ENCODE measurements at places on chromosomes 12 and 14.
A peak's percentile ranks its signal among the peaks of the same experiment; 100 is the strongest.

GRCh38 chr14:51538973-51539372 lies 112.7 kb upstream of the FRMD6 start:
- no peak for DNase-seq

GRCh38 chr12:89977405-89978085 lies 268.9 kb upstream of the ATP2B1 start:
- DNase-seq = no peak

DNA sequence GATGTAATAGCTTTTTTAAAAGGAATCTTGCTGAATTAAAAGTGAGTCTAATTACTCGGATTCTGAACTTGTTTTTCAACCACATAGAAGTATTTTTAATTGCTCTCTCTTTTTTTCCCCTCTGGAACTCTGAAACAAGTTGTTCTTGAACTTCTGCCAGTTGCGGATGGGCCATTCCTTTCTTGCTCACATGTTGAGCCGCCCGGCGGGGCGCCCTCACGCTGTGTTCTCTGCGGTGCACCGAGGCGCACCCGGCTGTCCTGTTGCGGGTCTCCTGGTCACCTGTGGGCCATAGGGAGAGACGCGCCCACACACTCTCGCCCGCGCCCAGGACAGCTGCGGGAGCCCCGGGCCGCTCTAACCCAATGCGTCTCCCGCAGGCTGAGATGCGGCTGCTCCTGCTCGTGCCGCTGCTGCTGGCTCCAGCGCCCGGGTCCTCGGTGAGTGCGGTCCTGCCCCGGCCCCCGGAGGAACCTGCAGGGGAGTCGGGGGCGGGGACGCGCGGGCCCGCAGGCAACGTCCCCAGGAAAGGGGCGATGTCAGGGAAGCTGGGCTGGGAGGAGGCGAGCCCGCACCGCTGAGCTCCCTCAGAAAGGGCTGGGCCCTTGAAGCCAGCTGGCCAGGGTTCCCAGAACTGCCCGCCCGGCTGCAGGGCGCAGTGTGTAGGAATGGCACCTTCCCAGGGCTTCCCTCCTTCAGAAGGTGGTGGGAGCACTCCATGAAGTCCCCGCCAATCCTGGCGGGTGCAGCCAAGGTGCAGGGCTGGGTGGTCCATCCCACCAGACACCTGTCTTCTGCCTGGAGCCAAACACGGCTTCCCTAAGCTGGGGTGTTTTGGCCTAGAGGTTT lies 2.3 kb downstream of the PAPLN start:
- peak; percentile 54 for DNase-seq

- DNase-seq = no peak
Measured at GRCh38 chr12:130825771-130826150, 13.3 kb downstream of the STX2 start.

- DNase-seq = no peak
Measured at GRCh38 chr14:65320661-65321308, 91.7 kb upstream of the FUT8 start.

DNA sequence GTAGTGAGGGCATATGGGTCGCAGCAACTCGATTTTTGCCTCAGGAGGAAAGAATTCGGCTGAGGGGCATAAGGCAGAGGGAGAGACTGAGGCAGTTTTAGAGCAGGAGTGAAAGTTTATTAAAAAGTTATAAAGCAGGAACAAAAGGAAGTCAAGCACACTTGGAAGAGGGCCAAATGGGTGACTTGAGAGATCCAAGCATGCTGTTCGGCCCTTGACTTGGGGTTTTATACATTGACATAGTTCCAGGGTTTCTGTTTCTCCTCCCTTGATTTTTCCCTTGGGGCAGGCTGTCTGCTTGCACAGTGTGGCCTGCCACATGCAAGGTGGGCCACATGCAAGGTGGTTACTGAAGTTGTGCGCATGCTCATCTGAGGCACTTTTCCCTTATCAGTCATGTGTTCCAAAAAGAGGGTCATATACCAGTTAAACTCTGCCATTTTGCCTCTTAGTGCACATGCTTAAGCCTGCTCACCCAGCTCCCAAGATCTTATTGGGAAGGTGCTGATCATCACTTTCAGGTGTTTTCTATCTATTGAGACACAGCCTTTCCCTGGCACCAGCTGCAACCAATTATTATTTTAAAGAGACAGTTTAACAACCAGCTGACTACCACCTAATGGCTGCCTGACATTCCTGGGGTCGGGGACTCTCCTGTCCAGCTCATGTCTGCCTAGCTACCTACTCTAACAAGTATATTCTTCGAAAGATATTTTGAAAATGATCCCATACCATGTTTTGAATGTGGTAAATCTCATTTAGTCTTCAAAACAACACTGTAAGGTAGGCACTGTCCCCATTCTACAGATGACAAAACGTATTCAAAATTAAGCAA lies 19.9 kb downstream of the PTGER2 start:
- peak; percentile 58 for DNase-seq

DNA sequence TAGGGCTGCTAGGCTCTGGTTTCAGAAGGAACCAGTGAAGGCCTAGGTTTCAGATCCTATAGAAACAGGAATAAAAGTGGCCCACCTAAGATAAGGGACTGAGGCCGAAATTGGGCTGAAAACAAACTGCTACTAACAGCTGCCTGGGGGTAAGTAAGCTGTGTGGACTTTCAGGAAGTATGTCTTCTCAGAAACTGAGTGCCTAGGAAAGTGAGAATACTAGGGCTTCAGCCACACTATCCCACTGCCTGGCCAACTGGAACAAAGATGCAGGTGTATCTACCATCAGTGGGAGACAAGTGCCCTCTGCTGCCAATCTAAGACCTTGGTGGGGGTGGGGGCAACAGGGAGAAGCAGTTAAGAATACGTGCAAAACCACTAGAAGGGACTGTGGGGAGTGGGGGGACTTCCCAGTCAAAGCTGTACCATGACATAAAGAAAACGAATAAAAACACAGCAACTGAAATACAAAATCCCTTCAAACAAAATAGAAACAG lies 82.5 kb downstream of the MED13L start:
- DNase-seq = no peak

DNA sequence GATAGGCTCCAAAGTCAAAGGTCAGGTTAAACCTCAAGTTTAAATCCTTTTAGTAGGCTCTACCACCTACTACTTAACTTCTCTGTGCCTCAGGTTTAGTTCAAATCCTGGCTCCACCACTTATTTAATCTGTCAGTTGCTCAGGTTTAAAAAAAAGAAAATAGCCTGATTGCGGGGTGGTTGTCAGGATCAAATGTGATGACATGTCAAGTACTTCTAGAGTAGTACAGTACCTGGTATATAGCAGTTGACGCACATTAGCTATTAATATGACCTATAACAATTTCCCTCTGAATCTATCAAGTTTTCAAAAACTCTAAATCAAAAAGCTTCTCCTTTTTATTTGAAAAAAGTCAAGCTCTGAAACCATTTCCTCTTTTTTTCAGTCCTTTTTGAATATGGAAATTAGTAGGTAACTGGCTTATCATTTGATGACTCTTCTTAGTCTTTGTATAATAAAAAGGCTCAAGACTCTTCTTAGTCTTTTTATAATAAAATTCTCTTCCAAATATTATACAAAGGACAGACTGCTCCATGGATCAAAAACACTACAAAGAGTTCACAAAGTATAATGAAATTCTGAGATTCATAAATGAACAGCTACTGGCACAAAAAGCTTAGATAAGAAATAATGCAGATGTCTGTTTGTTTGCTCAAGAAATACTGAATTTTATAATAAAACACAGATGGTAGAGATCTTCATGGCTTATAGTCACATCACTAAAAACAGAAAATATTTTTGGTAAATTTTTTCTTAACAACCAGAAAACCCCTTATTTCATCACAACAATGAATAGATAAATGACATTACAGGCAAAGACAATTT lies 5.0 kb downstream of the OSBPL8 start:
- no peak for DNase-seq

DNA sequence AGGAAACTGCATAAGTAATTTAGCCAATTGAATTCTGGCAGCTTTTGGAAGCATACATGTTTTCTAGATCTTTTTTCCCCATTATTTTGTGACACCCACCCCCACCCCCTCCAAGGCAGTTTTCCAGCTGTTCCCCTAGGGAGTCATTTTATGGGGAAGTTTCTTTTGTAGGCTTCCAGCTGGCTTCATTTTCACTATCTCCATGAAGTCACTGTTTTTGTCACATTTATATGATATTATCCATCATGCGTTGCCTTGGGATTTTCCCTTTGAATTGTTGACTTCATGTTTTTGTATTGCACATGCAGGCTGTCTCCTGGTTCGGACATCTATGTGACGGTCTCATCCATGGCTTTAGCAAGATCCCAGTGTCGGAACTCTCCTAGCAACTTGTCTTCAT lies 233.6 kb upstream of the RGS6 start:
- no peak for DNase-seq

GRCh38 chr12:98154850-98155249 lies 360.5 kb upstream of the TMPO start:
- DNase-seq = no peak

- DNase-seq = no peak
Measured at GRCh38 chr12:124126950-124127655, 154.1 kb downstream of the ZNF664 start.

- no peak for DNase-seq
Measured at GRCh38 chr14:63972323-63972932, 119.6 kb downstream of the SYNE2 start.

GRCh38 chr12:113440336-113440735 lies 18.2 kb downstream of the SDSL start:
- DNase-seq = no peak

- peak; percentile 91 for DNase-seq
Measured at GRCh38 chr12:75850721-75851462, 180.7 kb downstream of the PHLDA1 start.

DNA sequence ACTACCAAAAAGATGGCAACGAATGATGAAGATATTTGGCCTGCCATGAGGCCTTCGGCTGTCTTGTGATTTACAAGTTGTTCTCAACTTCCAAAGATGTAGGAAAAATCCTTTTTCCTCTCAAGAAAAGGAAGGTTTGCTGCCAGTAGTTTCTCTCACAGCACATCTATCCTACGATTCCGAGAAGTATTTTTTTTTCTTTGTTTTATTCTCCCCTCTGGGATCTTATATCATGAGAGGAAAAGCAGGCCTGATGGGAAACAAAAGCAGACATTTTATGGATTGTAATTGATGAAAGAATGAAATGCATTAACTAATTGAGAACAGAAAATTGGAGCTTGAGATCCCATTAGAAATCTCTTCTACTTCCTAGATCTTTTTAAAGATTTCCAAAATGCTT lies 1197.9 kb upstream of the SEL1L start:
- no peak for DNase-seq

DNA sequence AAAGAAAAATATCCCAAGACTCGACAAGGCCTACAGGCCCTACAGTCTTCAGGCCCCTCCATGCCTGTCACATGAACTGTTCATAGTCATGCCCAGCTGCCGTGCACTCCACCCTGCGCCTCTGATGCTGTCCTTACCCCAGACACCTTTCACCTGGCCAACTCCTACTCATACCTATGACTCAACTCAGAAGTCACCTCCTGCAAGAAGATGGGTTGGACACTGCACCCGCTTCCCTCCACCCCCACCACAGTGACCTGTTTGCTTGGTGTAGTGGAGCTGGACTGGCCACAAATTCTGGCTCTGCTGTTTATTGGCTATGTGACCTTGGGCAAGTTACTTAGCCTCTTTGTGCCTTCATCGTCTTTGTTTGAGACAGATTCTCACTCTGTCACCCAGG lies 56.2 kb downstream of the PHETA1 start:
- no peak for DNase-seq
